Thyroid gland (tissue), 4 donors: ENCODE measurements at places on chromosomes 7 and 10. TPM values are rescaled to one million over a fixed set of nuclear protein-coding genes. Genes with fewer than 3 reads are reported as not detected.

SLC29A4 gene
- total RNA-seq: 11.5 TPM

LRRD1 gene
- 0.29 TPM for total RNA-seq

CDHR3 gene
- 8.6 TPM for total RNA-seq

ARMC3 gene
- total RNA-seq: 0.13 TPM

TAS2R4 gene
- total RNA-seq: 3.6 TPM

CPXM2 gene
- 9.0 TPM for total RNA-seq

CLRN3 gene
- total RNA-seq: not detected

FLNC gene
- 10.2 TPM for total RNA-seq

SPDYE18 gene
- total RNA-seq: 1.5 TPM

SLC26A3 gene
- total RNA-seq: 0.45 TPM

RBP4 gene
- total RNA-seq: 5.4 TPM

MORN4 gene
- 11.3 TPM for total RNA-seq

DNAJB6 gene
- total RNA-seq: 90.1 TPM

CALCR gene
- not detected for total RNA-seq

GOLGA7B gene
- under 0.01 TPM for total RNA-seq

HELLS gene
- total RNA-seq: 7.3 TPM

PSAP gene
- total RNA-seq: 1,070 TPM

DDIT4 gene
- total RNA-seq: 309 TPM

CLCN1 gene
- not detected for total RNA-seq

GHRHR gene
- total RNA-seq: not detected

PPP1R17 gene
- not detected for total RNA-seq

EPO gene
- total RNA-seq: not detected

ACSM6 gene
- total RNA-seq: 0.63 TPM

TMEM229A gene
- total RNA-seq: 0.27 TPM

TES gene
- 159 TPM for total RNA-seq

ZFAND2A gene
- total RNA-seq: 30.6 TPM

SUN1 gene
- 191 TPM for total RNA-seq

ATP6V0A4 gene
- not detected for total RNA-seq

WNT2 gene
- not detected for total RNA-seq

DKK1 gene
- not detected for total RNA-seq

ABHD11 gene
- total RNA-seq: 75.8 TPM
